Cardiac muscle cell (in vitro differentiated cells and primary cell): ENCODE measurements at places on chromosomes 2 and 18. TPM values are rescaled to one million over a fixed set of nuclear protein-coding genes. Genes with fewer than 3 reads are reported as not detected.

GRCh38 chr2:215811409-215812345, 201.7 kb downstream of the MREG start:
- peak; percentile 20 for DNase-seq

GRCh38 chr2:72824224-72824842, 1.5 kb downstream of the EXOC6B start:
- DNase-seq = peak; percentile 45

GRCh38 chr2:209321076-209321475, 102.8 kb upstream of the MAP2 start:
- no peak for DNase-seq

Gene ZNF516
- 44.7 and 78.6 TPM in 2 replicates for total RNA-seq

Gene MPP4
- total RNA-seq = 0.04 and 0.27 TPM in 2 replicates
